ENCODE measurements at places on chromosomes 5 and 9.
A peak's percentile ranks its signal among the peaks of the same experiment; 100 is the strongest.

DNA sequence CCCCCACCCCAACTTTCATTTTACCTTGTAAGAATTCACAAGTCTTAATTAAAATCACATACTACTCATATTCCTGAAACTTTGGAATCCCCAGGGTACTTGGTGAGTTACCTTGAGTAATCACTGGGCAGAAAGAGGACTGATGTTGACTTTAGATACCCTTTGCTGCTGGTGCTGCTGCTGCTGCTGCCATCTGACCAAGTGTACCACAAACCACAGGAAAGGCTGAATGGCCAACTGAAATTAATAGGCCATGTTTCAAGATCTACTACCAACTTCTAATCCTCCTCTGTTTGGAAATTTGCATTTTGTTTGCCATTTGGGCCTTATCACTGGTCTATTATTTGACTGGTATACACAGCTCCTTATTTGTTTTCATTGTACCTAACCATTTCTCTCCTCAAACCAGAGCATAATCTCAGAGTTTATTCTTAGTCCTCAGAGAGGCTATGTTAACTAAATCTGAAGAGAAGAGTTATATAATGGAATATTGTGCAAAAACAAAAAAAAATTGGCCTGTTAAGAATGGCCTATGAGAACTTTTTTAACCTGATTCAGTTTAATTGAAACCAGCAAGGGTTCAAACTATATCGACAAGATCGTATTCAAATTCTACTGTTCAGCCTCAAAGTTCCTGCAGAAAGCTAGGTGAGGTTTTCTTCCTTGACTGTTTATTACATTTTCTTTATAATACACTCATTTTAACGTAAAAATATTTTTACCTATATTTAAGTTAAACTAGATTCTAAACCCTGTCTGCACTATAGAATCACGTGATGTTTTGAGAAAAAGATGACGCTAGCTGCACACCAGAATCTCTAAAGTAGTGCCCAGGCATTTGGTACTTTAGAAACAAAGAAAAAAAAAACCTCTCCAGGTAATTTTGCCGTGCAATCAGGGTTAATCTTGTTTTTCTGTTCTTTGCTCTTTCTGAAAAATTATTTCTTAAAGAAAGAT lies 13.1 kb downstream of the SELENOP start:
- DNase-seq, result no peak

- peak; percentile 27 for DNase-seq
These were observed 654 bp downstream of the PURA start for GRCh38 chr5:140114341-140115185.

- no peak for DNase-seq
These were observed 22.9 kb downstream of the SLC22A5 start for GRCh38 chr5:132392411-132392810.

DNA sequence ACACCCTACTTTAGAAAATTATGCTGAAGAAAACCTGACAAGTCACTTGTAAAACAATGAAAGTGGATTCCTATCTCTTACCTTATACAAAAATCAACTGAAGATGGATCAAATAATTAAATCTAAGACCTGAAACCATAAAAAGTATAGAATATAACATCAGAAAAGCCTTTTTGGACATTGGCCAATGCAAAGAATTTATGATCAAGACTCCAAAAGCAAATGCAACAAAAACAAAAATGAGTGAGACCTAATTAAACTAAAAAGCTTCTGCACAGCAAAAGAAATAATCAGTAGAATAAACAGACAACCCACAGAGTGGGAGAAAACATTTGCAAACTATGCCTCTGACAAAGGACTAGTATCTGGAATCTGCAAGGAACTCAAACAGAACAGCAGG lies 303.0 kb upstream of the CDH9 start:
- DNase-seq, result no peak

- no peak for DNase-seq
These were observed 7.3 kb upstream of the MAN2A1 start for GRCh38 chr5:109682383-109682782.

- DNase-seq, result no peak
These were observed 62.1 kb upstream of the SPDL1 start for GRCh38 chr5:169521366-169521983.

- DNase-seq, result no peak
These were observed 348.2 kb downstream of the IRX1 start for GRCh38 chr5:3943859-3944258.

DNA sequence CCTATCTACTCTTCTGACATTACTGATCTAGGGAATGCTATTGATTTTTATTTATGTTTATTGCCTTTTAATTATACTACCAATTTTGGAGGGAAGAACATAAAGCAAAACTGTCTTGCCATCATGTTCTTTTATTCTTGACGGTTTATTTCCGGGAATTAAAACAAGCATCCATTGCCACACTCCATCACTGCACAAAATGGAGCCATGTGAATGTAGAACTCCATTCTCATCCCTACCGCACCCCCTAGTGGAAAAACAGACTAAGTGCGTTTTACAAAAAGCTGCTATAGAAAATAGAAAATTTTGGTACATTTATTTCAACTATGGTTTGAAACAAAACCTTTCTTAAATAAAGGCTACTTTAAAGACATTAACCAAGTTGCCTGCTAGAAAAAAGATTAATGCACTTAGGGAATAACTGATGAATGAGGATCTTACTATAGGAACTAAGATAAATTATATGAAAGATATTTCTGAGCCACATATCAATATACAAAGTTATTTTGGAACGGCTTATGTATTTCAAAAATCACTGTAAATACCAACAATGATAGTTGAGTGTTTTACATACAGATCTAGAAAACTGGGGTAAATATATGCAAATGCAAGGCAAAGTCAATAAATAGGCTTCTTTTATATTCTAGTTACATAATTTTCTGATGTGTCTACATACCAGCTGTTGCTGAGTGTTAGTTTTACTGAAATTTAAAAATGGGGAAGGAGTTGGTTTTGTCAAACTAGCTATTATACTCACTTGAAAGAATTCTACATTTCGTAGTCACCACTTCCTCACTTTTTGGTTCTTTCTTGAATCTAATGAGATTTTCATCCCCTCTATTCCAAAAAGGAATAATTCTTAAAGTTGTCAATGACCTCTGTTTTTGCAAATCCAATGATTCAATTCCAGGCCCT lies 26.5 kb downstream of the OXCT1 start:
- DNase-seq, result no peak

- DNase-seq, result no peak
These were observed 16.1 kb upstream of the LNPEP start for GRCh38 chr5:96919754-96920197.

- DNase-seq, result no peak
These were observed 234.9 kb downstream of the SAXO1 start for GRCh38 chr9:18798106-18798505.

DNA sequence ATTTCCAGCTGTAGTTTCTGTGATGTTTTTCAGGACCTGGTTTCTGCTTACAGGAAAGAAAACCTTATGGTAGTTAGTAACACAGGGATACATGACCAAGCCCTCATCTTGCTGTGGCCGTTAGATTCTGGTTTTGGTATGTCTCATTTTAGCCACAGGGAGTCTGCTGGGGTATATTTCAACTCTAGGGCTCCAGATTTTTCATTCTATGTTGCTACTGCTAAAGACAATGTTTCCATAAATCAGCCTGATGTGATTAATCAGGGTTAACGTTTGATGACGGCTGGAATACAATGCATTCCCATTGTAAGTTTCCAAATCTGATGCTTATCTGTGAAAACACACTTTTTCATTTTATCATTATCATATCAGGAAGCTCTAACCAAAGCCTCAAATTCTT lies 48.2 kb downstream of the P4HA2 start:
- no peak for DNase-seq

- no peak for DNase-seq
These were observed 2.0 kb upstream of the NSD1 start for GRCh38 chr5:177131352-177132135.

GRCh38 chr9:129359916-129360536 lies 182.0 kb upstream of the IER5L start:
- no peak for DNase-seq

- no peak for DNase-seq
These were observed 384.6 kb downstream of the BRINP1 start for GRCh38 chr9:118984607-118985006.

GRCh38 chr5:144201588-144201987 lies 30.9 kb downstream of the KCTD16 start:
- no peak for DNase-seq

DNA sequence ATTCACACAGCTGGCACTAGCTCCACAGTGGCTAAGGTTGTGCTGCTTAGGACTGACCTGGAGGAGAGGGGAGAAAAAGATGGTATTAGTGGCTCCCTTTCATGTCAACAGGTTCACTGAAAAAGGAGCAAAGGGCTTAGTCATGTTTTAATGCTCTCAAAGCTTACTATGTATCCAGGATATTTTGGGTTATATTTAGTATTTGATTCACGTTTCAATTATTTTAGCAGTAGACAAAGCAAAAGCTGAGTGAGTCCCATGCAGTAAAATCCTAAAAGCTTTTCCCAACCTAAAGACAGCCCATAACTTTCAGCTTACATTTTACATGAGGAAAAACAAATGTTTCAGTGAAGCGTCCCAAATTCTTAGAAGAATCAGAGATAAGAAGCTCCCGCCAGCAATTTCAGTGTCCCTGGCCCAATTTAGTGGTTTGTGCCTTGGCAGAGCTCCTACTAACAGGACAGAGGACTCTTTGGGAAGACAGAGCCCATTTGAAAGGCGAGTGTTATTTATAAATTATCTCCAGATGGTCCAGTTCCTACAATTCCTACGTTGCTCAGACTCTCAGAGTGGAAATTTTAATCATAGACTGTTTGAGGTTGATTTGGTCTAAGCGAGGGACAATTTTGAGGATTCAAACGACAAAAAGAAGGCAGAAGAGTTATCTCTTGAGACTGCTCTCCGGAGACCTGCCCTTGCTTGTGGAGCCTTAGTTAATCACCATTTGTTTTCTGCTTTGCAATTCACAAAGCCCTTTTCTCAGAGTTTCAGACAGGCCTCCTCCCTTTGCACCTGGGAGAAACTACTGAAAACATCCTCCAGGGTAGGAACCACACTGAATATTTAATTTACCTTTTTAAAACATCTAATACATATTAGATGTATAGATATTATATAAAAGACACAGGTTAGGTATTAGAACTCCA lies 225.0 kb upstream of the ANKRD55 start:
- no peak for DNase-seq

GRCh38 chr5:80070338-80071056 lies 35.3 kb downstream of the THBS4 start:
- DNase-seq, result no peak

DNA sequence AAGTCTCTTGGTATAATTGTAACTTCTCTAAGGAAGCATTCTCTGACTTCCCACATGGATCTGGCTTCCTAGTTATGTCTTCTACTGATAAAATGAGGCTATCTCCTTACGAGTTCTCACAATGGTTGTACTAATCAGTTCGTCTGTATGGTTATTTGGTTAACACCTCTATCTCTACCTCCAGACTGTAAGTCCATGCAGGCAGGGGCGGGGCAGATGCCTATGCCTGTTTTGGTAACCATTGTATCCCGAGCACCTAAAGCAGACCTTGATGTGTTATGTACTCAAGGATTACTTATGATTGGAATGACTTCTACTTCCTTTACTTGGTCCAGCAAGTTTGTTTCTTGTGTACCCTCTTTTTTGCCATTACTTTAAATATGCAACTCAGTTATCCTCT lies 125.0 kb upstream of the PITX1 start:
- no peak for DNase-seq

GRCh38 chr5:168174376-168174775 lies 117.1 kb upstream of the WWC1 start:
- DNase-seq, result no peak

DNA sequence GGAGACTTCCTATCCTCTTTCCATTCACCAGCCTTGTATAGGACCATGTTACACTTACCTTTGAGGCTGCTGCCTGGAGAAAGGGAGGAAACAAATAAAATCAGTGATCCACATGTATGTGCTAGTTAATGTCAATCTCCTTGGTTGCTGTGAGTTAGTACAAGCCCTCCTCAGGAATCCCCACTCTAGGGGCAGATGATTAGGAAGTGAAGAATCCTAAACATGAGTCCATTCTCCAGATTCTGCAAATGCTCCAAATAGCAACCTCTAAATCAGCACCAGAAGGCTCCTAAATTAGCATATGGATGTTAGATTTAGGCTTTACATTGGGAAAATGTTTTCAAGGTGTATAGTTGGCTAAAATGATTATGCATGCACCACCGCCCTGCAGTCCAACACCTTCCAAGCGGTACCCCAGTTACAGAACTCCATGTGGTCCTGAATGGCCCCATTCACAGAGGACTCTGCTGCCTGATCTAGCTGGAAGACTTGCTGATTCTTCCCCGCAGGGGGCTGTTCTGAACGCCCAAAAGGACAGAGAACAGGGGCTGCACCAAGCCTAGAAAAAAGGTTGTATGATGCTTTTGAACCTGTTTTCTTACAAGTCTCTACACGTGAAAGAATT lies 123.2 kb downstream of the TLE1 start:
- DNase-seq, result no peak

- DNase-seq, result no peak
These were observed 104.0 kb upstream of the DMRTA1 start for GRCh38 chr9:22342491-22343217.

DNA sequence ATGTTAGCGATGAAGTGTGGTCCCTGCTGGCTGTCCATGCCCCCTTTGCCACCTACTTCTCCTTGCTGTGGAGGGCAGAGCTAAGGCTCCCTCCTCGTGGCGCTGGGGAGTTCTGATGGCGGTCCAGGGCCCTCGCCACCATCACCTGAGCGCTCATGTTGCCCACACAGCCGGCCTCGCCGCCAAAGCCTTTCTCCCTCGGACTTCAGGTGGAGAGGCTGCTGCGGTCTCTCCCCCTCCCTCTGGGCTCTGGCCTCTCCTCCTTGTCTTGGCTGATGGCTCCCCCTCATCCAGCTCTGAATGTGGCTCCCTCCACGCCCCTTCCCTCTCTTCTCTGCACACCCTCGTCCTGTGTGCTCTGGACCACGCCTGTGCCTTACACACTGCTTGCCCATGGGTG lies 14.5 kb upstream of the LPCAT1 start:
- DNase-seq, result no peak

DNA sequence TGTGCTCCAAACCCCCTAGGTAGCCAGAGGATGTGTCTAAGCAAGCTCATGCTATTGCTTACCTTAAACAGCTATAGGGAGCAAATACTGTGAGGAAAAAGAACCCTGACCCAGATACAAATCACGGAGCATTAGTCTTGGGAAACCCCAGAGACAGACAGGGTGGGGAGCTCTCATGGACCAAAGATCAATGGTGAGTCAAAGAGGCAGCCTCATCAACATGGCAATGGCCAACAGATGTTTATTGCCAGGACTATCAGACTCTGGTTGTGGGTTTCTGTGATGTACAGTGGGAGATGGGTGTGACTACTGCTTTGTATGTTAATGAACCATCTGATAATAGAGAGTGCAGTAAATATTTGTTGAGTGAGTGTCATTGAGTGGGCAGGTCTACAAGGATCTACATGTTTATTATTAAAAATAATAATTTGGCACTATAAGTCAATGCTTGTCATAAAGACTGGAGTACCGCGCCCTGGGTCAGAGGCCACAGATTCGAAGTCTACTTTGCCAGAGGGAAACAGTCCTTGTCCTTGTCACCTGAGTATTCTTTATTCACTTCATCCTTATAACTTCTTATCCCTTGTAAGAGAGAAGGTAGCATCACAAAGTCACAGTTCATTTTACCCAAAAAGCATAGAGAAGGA lies 56.5 kb upstream of the RAI14 start:
- DNase-seq, result no peak

- no peak for DNase-seq
These were observed 641.8 kb downstream of the EFNA5 start for GRCh38 chr5:107028938-107029337.

- DNase-seq, result no peak
These were observed 603.3 kb downstream of the KIF4B start for GRCh38 chr5:155616779-155617392.

Data from 8988T (cell line).